ENCODE measurements at places on chromosomes 12 and 14.

- no peak for DNase-seq
These were observed at the start of gene C12orf56 for GRCh38 chr12:64390275-64390851. TSS of gene C12orf56 (minus strand) at chr12:64390758. CDS start at chr12:64390565, 193 bp downstream.

DNA sequence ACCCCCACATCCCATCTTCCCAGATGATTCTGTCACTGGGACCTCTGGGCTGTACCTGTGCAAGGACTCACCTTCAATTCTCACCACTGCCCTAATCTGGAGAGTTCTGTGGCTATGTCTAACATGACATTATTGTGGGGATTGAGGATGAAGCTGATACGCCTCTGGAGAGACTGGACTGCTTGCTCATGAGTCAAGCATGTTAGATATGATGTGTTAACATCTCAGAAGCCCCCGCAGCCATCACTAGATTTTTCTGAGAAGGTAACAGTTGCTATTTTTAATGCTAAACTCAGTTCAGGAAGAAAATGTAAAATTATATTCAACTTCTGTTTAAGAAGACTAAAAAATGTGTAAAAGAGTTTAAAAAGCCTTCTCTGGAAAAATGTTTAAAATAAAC lies 25.7 kb downstream of the JKAMP start:
- DNase-seq: no peak

DNA sequence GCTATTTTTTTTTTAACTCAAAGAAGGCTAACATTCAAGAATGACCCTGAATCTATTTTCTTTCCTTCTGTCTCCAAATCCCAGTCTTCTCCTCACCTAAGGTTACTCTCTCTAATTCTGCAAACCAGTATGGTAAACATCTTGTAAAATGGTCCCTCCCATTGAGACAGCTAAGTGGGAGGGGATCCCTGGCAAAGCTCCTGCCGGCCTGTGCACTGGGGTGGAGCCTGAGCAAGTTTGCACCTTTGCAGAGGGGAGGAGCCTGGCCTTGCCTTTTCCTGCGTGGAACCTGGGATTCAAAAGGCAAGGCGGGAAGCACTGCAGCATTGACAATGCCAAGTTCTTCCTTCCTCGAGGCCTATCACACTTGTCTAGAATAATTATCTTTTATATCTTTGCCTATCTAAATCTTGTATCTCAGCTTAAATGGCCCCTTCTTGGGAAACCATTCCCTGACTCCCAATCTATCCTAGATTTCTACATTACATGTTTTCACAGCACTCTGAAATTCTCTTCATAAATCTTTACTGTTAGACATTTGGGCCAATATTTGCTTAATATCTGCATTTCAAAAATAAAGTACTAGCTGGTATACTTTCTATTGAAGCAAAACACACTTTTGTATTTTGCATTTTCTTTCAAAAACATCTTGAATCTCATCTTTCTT lies 83.0 kb downstream of the EPS8 start:
- no peak for DNase-seq

- peak; percentile 75 for DNase-seq
These were observed 2.3 kb upstream of the SPATS2 start for GRCh38 chr12:49364989-49365388.

- DNase-seq: peak; percentile 44
These were observed 5.2 kb upstream of the GNG2 start for GRCh38 chr14:51855234-51855633.

GRCh38 chr14:24426912-24427536 lies 2.4 kb downstream of the CBLN3 start:
- DNase-seq: no peak

DNA sequence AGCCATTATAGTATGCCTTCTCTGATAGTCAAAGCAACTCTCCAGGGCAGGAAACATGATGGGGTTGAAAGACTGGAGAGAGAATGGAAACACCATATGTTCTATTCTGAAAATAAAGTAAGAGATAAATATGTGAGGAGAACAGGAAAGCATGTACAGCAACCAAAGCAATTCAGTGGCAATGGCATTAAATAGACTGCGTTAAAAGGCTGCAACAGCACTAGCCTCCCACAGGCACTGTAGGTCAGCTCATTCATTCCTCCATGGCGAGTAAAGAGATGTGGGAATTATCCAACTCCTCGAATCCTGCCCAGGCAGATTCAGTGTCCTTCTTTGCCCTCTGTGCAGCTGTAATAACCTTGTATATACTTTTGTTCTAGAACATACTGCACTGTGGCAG lies 43.8 kb downstream of the ANO6 start:
- DNase-seq: no peak

DNA sequence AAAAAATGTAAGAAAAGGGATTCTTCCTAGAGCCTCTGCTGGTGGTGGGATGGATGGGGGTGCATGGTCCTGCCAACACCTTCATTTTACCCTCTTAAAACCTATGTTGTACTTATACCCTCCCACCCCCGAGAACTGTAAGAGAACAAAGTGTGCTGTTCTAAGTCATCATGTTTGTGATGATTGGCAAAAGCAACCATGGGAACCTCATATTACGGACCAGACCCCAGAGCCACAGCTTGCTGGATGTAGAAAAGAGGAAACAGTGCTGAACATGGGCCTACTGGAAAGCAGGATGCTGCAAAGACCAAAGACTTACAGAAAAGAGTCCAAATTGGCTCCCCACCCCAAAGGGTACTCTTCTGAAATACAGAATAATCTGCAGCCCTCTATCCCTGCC lies 311.2 kb downstream of the DUSP6 start:
- no peak for DNase-seq

GRCh38 chr14:60768602-60769001 lies 34.0 kb downstream of the MNAT1 start:
- no peak for DNase-seq

GRCh38 chr12:53974084-53975063 lies at the start of gene HOTAIR:
TSS of gene HOTAIR (minus strand) at chr12:53974954.
- DNase-seq: no peak

- DNase-seq: no peak
These were observed 134.6 kb downstream of the CHST11 start for GRCh38 chr12:104591257-104591885.

- DNase-seq: no peak
These were observed 104.3 kb downstream of the FIGNL2 start for GRCh38 chr12:51744235-51744634.

DNA sequence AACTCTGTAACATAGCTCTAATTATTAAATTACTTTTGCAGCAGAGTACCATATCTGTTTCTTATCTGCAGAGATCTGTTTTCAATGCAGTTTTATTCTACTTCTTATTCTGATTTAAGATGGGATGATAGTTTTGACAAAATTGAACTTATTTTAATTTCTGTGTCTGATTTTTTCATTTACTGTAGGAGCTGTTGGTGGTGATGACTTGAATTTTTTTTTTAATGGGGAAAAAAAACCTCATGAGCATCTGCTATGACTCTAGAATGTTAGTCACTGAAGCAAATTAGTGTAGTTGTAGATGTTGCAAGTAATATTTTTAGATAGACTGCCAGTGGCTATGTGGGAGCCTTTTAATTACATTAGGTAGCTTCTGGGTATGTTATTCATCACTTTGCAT lies 23.4 kb downstream of the DNM1L start:
- DNase-seq: no peak

GRCh38 chr12:33529810-33530209 lies 90.2 kb upstream of the SYT10 start:
- no peak for DNase-seq

GRCh38 chr12:26027401-26027800 lies 68.9 kb downstream of the RASSF8 start:
- DNase-seq: no peak

- DNase-seq: no peak
These were observed 39.1 kb downstream of the FGD6 start for GRCh38 chr12:95178136-95178535.

GRCh38 chr14:38960946-38961531 lies 142.0 kb downstream of the SEC23A start:
- no peak for DNase-seq

DNA sequence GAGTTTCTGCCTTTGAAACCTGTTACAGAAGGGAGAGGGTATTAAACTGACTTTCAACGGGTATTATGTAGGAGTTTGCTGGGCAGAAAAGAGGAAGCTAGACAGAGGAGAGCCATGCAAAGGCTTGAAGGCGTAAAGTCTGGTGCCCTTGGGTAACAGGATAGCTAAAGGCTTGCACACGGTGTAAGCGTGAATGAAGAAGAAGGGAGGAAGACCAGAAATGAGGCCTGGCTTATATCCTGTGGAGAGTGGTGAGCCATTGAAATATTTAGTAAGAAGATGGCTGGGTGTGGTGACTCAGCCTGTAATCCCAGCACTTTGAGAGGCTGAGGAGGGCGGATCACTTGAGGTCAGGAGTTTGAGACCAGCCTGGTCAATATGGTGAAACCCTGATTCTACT lies 22.6 kb downstream of the SUDS3 start:
- DNase-seq: no peak

DNA sequence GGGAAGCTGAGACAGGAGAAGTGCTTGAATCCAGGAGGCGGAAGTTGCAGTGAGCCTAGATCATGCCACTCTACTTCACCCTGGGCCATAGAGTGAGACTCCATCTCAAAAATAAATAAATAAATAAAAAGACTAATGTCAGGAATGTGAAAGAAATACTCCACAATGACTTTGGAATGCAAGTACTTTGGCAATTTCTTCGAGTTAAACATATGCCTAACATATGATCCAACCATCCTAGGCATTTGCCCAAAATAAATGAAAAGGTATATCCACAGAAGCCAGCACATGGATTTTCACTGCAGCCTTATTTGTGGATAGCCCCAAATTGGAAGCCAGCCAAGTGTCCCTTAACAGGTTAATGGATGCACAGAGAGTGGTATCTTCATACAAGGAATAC lies 357.9 kb upstream of the TMEM132C start:
- DNase-seq: no peak

- no peak for DNase-seq
These were observed 12.1 kb downstream of the PCBP2 start for GRCh38 chr12:53463802-53464560.

DNA sequence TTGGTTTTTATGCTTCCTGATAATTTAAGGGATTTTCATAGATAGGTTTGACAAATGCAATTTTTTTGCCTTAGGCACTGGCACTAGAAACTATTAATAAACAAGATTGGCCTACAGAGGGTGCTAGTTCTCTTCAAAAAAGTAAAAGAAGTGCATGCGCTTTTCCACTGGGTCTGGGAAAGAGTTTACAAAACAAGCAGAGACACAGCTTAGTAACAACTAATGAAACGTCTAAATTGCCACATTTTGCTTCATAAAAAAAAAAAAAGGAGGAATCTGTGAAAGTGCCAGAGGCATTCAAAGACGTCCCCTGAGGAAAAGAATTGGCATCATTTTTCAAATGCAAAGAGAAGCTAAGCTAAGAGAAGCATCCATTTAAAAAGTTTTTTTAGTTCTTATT lies 58.3 kb upstream of the EEA1 start:
- peak; percentile 67 for DNase-seq

DNA sequence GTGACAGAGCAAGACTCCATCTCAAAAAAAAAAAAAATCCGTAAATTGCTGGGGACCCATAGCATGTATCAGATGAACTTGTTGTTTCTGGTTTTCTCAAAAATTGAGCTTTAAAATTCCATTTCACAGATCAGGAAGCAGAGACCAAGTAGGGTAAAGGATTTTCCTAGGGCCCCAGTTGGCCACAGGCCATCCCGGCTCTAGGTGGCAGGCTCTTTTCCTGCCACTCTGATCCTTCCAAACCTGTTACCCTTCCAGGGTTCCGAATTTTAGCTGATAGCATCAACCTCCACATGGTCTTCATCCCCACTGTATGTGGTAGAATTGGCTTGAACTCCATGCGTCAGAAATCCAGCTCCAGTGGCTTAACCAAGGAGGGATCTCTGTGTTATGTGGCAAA lies 36.1 kb upstream of the BDKRB2 start:
- DNase-seq: no peak

GRCh38 chr12:84165998-84166571 lies 746.5 kb downstream of the SLC6A15 start:
- DNase-seq: no peak

GRCh38 chr12:59388694-59389093 lies 207.1 kb upstream of the SLC16A7 start:
- no peak for DNase-seq

GRCh38 chr12:119149270-119149669 lies 29.5 kb upstream of the HSPB8 start:
- no peak for DNase-seq

DNA sequence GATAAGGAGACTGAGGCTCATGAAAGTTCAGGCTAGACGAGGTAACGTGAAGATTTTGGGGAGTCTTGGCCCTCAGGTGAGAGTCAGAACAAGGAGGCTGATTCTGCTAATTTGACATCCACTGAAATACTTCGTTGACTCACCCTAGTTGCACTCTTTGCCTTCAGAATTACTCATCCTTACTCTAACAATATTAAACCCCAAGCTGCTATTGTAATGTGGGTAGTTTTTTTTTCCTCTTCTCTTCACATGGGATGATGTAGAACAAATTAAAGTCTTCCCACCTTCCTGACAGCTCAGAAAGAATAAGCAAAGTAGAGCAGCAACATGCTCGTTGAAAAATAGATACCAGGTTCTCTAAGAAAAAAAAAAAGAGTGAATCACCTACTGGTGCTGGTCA lies 22.0 kb upstream of the SRRM4 start:
- no peak for DNase-seq

DNA sequence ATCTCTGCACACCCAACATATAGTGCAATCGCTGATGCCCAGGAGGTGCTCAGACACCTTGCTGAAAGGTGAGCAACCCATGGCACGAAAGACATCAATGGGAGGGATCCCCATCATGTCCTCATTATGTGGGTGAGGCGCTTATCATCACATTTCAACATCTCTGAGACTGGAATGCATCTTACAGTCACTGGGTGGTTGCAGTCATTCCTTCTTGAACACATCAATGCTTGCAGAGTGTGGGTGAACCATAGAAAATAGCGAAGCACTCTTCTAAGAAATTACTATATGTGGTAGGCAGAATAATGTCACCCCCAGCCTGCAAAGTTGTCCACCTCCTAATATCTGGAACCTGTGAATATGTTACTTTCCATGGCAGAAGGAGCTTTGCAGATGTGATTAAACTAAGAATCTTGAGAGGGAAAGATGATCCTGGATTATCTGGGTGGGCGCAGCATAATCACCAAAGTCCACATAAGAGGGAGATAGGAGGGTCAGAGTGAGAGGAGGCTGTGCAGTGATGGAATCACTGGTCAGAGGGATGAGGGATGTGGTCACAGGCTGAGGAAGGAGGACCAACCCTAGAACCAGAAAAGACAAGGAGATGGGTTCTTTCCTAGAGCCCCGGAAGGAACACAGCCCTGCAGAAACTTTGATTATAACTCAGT lies 51.2 kb downstream of the GLRX5 start:
- no peak for DNase-seq

DNA sequence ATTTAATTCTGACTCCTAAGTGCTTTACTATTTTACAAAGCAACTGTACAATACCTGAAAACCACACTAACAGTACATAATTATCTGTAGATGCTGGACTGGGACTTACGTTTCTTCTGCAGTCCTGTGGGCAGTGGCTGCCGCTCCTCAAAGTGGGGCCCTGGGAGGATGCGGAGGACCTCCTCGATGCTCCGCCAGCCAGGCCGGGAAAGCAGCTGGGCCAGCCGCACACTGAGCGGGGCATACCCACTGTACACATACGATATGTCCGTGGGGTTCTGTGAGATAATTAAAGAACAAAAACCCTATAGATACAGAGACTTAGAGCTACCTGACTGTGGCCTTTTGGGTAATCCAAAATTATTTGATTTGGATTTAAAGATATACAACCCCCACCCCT lies 6.8 kb upstream of the DIABLO start:
- DNase-seq: no peak

GRCh38 chr12:55849616-55850343 lies 7.0 kb upstream of the MMP19 start:
- DNase-seq: no peak

- DNase-seq: peak; percentile 95
These were observed 26.0 kb downstream of the PPFIBP1 start for GRCh38 chr12:27549801-27550652.

GRCh38 chr12:121288158-121288845 lies 8.2 kb downstream of the CAMKK2 start:
- DNase-seq: no peak

Measured in stromal cell of bone marrow (primary cell).